ENCODE measurements at places on chromosomes 3 and 15.

DNA sequence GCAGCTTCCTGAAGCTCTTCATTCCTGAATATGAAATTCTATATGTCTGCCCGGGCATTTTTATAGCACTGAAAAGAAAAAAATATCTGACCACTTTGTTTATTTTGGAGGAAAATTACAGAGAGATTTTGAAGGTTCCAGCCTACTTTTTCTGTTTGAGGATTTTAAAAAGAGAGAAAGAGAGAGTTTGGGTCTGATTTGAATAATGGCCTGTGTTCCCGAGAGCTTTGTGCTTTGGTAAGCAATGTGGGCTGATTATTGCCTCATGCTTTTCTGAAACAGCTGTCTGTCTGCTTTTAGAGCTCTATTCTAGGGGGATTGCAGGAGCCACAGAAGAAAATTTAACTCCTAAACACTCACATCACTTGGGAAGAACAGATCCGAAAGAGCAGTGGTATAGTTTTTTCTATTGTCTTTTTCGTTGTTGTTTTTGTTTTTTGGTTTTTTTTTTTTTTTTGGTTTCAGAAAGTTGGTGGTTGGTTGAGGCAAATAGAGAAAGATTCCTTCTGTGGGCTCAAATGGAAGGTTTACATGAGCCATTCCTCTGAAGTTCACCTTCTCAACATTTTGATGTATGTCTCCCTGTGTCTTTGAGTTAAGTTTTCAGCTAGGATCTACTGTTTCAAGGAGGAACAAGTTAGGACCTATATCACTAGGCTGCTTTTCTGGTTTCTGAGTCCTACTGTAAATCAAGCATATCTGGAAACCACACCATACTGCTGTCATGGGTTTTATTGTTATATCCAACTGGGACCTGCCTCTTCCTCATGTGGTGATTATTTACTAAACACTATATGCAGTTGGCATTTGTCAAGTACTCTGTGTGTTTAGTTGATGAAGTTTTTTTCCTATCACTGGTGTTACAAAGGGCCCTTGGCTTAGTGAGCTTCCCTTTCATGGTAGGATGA, 178.9 kb downstream of the KCNMB2 start:
- peak; percentile 20 for DNase-seq

DNA sequence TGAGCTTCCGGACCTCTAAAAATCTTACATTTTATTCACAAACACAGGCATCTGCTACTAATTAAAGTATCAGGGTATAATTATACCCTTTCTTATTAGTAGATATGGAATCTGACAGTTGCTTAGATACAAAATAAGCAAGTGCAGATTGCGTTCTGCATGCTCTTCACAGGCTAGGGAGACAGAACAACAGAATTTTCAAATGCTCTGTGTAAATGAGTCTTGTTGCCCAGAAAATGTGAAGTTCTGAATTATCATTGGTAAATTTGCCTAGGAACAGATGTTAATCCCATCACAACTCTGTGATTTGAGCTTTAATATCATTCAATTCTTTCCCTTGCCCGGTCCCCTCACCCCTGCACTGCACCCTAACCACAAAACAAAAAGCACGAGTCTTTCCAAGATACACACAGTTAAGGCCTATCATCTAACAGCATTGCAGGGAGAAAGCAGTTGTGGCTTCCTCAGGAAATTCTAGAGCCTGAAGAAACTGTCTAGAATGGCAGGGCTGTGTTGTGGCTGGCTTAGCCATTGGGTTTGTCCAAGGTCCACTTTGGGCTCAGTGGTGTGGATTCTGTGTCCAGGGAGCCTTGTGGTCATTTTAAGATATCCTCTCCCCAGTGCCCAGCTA, 119.8 kb downstream of the PDCD6IP start:
- DNase-seq: peak; percentile 24

GRCh38 chr3:153431076-153431475, 269.1 kb downstream of the RAP2B start:
- DNase-seq: no peak

DNA sequence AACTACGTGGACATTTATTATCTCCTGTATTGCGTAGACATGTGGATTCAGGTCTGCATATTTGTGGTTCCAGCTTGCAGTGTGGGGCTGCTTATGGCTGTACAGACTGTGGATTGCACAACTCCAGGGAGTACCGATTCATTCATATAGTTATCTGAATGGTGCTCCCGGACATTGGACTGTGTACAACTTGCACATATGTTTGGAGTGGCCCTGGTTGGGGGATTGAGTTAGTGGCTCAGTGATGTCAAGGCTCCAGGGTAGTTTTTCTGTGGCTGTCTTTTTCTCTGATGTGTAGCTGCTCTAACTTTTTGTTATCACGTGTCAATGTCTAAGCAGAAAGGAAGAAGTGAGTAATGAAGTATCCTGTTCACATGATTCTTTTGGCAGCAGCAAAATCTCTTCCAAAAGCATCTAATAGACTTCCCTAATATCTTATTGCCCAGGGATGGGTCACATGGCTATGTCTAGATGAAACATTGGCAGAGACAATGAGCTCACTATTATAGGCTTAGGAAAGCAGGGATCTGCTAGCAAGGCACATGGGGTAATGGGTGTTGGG, 15.8 kb downstream of the ST3GAL6 start:
- DNase-seq: peak; percentile 97
